ENCODE measurements at places on chromosomes 7 and 10.

DNA sequence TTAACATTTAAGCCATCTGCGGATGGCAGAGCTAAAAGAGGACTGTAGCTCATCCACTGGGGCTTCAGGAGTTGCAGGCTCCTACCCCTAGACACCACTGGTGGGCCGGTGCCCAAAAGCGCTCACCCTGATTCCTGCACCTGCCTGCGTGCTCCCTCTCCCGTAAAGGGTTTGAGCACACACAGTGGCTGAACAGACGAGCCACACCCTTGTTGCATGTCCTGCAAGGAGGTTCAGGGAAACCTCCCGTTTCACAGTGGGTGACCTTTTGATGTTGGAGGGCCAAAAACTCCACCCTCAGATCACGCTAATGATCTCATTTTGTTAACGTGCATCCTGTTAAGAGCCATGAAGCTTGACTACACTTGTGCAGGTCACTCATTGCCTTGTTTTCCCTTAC lies 37.9 kb downstream of the SYPL1 start:
- no peak for DNase-seq

GRCh38 chr10:27618036-27618615 lies 114.0 kb downstream of the RAB18 start:
- DNase-seq = no peak

GRCh38 chr10:133100706-133101415 lies 13.1 kb downstream of the ADGRA1 start:
- DNase-seq = no peak

- DNase-seq = no peak
Observed at GRCh38 chr10:46552526-46553237, 3.8 kb downstream of the GPRIN2 start.

DNA sequence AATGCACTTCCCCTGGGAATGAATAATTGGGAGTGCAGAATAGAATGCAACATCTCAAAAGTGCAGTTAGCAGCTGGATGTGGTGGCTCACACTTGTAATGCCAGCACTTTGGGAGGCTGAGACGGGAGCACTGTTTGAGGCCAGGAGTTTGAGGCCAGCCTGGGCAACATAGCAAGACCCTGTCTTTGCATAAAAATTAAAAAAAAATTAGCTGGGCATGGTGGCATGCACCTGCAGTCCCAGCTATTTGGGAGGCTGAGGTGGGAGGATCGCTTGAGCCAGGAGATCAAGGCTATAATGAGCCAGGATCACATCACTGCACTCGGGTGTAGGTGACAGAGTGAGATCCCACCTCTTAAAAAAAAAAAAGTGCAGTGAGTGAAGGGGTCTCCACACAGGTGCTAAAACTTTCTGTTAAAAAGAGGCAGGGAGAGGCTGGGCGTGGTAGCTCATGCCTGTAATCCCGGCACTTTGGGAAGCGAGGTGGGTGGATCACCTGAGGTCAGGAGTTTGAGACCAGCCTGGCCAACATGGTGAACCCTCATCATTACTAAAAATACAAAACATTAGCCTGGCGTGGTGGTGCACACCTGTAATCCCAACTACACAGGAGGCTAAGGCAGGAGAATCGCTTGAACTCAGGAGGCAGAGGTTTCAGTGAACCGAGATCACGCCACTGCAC lies 13.5 kb upstream of the ZMIZ1 start:
- DNase-seq = no peak

- DNase-seq = no peak
Observed at GRCh38 chr10:490891-491571, 198.4 kb downstream of the DIP2C start.

- no peak for DNase-seq
Observed at GRCh38 chr7:16083931-16084330, 337.4 kb downstream of the CRPPA start.

DNA sequence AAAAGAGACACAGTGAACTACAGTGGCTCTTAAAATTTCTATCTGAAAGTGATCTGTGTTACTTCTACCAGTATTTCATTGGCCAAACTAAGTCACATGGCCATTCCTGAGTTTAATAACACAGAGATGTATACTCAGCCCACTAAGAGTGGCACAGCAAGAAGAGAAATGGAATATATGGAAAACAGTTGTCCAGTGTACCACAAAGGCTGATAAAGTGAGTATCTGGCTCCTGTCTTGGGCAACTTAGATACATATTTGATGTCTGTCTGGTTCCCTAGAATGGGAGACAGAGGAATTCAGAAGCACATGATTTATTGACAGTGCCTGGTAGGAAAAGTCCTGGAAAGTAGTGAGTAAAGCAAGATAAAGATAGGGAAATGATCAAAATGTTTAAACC lies 10.1 kb upstream of the PON1 start:
- DNase-seq = no peak

DNA sequence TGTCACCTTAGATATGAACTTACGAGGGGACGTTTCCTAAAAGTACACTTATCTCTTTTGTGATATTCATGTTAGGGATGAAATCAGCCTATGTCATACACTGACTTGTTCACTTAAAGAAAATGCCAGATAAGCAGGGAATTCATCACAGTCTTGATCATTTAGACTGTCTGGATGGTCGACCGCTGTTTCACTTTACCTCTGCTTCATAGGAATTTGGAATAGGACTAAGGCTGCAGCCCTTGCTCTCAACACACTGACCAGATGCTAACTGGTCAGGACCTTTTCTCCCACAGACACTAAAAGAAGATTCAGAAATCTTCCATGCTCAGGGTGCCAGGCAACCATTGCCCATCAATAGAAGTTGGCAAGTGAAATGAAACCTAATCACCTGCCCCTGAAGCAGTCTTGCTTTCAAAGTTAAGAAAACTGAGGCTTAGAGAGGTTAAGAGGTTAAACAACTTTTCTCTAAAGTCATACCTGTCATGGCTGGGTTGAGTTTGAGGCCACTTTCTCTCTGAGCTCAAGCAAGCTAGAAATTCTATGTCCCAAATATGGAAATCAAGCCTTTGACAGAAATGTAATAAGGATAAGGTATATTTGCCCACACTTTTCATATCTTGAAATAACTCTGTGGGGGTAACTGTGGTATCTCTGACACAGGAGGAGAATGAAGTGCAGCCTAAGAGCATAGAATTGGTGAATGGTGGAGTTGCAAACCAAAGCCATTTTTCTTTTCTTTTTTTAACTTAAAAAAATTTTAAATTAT lies 77.1 kb downstream of the MAP3K8 start:
- no peak for DNase-seq

DNA sequence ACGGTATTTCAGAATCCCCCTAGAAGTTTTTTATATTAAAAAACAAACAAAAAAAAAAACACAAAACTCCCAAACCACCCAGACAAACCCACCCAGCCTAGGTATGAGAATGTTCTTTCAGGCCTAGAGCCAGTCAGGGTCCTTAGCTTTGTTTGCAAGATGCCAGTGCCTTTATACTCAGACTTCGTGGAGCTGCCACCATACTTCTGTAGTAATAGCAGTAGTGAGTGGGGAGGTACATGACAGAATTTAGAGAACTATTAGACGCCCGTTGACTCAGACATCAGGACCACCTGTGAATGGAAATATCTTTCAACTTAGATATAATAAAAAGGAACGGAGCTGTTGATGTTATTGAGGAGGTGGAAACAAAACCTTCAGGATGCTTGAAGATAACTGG lies 138.2 kb upstream of the MKLN1 start:
- DNase-seq = no peak

- no peak for DNase-seq
Observed at GRCh38 chr10:47421057-47421952, 37.2 kb upstream of the ZNF488 start.

- DNase-seq = no peak
Observed at GRCh38 chr10:5619362-5620211, 46.8 kb downstream of the ASB13 start.

GRCh38 chr10:119207713-119208552 lies 562 bp downstream of the GRK5 start:
- DNase-seq = no peak

- DNase-seq = no peak
Observed at GRCh38 chr7:40799-41750, 151.3 kb upstream of the FAM20C start.

- DNase-seq = no peak
Observed at GRCh38 chr10:111822661-111823060, 360.9 kb downstream of the GPAM start.

DNA sequence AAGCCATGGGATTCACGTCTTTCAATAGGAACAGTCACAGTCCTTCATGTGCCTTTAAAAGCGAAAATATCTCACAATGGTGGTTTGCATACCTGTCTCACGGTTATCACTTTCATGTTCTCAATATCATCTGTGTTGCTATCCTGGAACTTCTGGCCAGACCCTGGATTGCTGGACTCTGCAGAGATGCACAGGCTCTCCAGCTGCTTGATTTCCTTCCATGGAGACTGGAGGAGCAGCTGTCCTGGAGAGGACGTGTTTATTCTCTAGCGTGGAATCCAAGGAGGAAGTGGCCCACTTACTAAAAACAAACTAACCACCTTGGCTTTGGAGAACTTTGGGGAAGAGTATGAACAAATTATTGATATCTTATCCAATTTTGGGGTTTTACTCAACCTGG lies 16.5 kb downstream of the BTBD16 start:
- DNase-seq = no peak

GRCh38 chr10:77286531-77287508 lies 350.8 kb downstream of the KCNMA1 start:
- no peak for DNase-seq

- no peak for DNase-seq
Observed at GRCh38 chr10:34464000-34464399, 351.1 kb downstream of the PARD3 start.

GRCh38 chr10:91514787-91515186 lies 104.6 kb downstream of the HECTD2 start:
- no peak for DNase-seq

DNA sequence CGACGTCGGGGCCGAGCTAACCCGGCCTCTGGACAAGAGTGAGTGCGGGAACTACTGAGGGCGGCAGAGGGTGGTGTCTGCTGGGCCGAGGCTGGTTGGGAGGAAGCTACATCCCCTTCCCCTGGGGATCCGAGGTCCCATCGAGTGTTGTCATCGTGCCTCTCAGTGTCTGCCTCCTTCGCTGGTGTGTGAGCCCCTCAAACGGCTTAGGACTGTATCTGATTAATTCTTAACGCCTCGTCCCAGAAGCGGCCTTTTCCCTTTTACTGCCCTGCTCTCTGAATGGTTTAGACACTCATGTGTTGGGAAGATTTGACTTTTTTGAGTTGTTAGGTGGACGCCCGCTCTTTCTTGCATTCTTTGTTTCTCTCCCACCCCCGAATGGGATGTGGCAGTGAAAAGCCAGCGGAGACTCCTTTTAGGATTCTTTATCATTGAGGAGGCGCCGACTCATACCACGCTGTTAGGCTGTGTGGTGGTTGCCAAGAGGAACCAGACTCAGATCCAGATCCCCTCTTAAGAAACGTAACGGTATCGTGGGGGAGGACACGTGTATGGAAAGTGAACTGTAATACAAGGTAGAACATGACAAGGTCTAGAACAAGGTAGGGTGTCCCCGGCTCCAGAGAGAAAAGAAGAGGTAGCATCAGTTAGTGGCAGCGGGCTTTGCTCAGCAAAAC lies 631 bp downstream of the SUPV3L1 start:
- no peak for DNase-seq

GRCh38 chr7:94972296-94972695 lies 64.9 kb downstream of the PPP1R9A start:
- DNase-seq = no peak

DNA sequence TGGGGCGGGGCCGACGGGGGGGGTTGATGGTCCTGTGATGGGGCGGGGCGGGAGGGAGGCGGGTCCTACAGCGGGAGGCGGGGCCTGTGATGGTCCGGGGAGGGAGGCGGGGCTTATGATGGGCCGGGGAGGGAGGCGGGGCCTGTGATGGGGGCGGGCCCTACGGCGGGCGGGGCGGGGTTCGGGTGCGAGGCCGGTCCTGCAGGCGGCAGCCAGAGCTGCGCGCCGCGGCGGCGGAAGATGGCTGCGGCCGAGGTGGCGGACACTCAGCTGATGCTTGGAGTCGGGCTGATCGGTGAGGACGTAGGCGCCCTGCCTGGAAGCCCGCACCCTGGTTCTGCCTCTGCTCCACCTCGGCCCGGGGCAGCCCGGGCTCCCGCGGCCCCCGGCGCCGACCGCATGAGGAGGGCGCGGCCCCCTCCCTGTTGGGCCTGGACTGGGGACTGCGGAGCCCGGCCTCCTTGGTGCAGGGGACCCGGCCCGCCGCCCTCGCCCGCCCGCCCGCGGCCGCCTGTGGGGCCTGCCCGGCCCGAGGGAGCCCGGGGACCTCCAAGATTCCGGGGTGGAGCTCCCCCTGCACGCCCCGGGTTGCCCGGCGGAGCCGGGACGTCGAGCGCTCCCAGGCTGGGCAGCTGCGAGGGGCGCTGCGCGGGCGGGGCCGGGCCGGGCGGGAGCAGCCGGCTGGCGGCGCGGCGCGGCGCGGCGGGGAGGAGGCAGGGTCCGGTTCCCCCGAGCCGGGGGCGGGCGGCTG lies at the start of gene DENND10:
Gene DENND10, plus strand, starts transcription at position 211 of the 751 bp plus-strand sequence. Its CDS starts 30 bp downstream, at position 241.
- peak; percentile 77 for DNase-seq

- DNase-seq = no peak
Observed at GRCh38 chr7:13988731-13989125, 738 bp downstream of the ETV1 start.

DNA sequence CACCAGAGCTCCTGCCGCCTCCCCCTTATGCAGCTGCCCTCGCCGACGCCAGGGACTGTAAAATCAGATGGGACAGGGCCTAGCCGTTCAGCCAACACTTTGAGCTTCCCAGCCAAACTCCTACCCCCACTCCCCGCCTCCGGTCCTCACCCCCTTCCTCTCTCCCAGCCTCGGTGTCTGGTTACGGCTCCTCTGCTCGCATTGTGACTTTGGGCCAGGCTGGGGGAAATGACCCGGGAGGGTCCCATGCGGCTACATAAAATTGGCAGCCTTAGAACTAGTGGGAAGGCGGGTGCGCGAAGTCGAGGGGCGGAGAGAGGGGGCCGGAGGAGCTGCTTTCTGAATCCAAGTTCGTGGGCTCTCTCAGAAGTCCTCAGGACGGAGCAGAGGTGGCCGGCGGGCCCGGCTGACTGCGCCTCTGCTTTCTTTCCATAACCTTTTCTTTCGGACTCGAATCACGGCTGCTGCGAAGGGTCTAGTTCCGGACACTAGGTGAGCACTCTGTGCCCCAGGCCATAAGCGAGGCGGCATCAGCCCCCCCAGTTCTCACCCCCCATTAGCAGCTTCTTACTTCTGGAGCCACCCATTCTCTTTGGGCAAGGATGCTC lies at the start of gene KAZALD1:
Gene KAZALD1, plus strand, starts transcription at position 366 of the 608 bp plus-strand sequence. CDS start 604 bp downstream, outside the sequence.
- DNase-seq = no peak

DNA sequence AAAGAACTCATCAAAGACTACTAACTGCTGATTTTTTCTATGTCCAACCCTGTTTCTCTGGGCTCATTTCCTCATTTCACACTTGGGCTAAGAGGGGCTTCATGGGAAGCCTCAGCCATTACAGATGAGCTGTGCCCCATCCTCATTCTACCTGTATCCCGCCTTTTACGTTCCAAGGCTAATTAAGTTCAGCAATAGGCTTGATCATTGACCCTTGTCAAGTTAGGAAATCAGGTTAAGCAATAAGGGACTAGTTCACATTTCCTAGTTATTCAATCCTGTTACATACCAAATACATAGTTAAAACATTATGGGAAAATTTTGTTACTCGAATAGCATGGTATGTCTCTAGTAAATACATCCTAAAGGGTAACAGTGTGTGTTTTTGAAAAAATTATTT lies 29.3 kb upstream of the AGBL3 start:
- DNase-seq = no peak

All from activated CD4-positive, CD25-positive, alpha-beta regulatory T cell (primary cell).